NCI-H1417 (cell line): ENCODE measurements at places on chromosomes 7 and 10.

- DNase-seq: no peak
Measured at GRCh38 chr10:63266391-63267316, 133.5 kb downstream of the NRBF2 start.

DNA sequence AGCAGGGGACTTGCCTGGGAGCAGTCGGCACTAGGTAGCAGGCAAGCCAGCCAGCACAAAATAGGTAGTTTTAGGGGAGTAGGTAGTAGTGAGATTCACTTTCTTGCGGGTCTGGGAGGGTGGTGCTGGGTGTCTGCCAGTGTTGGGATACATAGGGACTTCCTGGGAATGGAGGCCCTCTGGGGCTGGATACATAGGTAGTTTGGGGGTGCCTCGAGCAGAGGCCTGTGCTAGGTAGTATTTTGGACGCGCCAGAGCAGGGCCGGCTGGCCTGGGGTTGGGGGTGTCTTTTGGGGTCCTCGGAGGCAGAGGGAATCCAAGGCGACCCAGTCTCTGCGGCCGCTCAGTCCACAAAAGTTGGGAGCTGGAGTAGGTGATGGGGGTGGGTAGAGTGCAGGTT, 2.0 kb upstream of the HOXA3 start:
- DNase-seq: no peak

DNA sequence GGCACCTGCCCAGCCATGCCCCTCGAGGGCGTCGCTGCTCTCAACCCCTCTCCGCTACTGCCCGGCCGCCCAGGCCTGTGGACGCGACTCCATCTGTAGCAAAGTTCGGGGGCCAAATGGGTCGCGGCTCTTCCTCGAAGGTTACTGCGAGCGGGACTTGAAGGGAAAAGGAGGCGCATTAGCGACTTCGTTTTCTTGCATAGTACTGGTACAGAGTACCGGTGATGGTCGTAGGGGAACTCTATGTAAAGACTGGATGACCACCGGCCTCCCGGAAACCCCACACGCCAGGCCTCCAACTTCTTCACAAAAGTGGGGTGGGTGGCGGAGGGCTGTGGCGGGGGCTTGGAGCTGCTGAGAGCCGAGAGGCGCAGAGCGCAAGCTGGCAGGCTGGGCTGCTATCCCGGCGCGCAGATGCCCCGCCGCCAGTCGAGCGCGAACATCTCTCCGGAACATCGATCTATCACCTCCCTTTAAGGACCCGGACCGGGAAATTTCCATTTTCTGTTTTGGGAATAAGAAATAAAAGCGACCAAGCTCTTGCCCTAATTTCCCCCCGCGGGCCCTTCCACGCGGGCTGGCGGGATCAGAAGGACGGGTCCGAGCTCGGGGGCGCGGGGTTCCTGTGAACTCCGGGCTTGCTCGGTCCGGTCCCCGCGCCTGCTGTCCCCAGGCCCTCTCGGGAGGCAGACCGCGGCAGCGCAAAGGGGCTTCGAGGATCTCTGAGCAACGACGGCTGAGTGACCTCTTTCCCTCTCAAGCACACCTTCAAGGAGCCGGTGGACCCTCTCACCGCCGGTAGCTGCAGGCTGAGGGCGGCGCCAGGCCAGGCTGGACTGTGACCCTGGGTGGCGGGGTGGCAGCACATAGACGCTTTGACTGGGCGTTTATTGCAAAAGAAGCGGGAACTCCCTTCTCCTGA, 12.2 kb upstream of the FEZF1 start:
- DNase-seq: no peak

DNA sequence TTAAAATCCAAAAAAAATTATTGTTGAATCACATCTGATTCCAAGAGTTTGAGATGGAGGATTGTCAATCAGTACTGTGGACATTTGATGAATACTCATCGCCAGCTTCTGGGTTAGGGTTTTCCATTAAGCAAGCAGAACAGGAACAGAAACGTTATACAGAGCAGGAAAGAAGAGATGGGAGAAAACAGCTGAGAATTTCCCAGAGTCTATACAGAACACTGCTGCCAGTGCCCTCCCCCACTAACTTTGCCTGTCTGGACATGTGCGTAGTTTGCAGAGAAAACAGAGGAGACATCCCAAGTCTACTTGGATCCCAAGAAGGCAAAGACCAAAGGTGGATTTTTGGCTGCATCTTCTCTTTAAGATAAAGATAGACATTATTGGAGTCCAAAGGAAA, 19.0 kb downstream of the C10orf90 start:
- DNase-seq: no peak

DNA sequence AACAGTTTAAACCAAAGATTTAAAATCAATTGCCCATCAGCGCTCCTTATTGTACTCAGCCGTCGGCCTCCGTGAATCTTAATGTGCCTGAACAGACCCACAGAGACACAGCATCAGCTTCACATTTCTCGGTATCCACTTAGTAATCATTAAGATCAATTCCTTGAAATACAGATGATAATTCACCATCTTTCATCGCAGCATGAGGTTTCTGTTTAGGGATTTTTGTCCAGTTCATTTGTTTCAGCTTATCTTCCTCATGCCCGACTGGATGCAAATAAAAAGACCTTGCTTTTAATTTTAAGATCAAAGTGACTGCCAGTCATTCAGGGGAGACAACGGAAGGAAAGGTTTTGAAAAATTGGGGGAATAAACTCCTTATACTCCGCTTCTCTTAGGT, 207.8 kb downstream of the WDR37 start:
- DNase-seq: no peak

DNA sequence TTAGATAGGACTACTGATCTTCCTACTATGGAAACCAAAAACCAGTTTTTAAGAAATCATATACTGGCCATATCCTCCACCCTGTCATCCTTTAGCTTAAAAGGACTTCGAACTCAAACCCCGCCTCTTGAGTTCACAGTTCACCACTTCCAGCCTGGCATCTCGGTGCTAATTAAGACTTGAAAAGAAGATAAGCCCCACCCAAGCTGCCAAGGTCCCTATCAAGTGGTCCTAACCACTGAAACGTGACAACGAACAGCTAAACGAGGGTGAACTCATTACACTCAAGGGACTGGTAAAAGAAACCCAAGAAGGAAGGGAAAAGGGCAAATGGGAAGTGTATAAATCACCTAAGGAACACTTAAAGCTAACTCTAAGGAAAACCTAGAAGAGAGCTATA, 16.1 kb downstream of the COL17A1 start:
- DNase-seq: no peak

DNA sequence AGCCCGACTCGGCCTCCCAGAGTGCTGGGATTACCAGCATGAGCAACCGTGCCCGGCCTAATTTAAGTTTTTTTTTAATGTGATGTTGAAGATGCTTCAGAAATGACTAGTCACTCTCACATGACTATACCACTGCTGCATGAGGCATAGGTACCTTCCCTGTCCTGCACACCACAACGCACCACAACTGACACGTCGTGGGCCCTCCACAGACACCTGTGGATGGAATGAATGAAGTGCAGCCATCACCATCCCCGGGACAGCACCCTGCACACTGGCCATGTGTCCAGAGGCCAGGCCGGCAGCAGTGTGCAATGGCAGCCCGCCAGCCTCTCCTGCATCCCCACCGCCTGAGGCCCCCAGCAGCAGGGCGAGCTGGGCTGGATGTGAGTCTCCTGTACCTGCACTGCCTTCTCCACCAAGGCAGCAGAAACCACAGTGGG, 55.1 kb downstream of the VOPP1 start:
- no peak for DNase-seq

- DNase-seq: no peak
Measured at GRCh38 chr7:112853422-112853821, 63.2 kb upstream of the TMEM168 start.

DNA sequence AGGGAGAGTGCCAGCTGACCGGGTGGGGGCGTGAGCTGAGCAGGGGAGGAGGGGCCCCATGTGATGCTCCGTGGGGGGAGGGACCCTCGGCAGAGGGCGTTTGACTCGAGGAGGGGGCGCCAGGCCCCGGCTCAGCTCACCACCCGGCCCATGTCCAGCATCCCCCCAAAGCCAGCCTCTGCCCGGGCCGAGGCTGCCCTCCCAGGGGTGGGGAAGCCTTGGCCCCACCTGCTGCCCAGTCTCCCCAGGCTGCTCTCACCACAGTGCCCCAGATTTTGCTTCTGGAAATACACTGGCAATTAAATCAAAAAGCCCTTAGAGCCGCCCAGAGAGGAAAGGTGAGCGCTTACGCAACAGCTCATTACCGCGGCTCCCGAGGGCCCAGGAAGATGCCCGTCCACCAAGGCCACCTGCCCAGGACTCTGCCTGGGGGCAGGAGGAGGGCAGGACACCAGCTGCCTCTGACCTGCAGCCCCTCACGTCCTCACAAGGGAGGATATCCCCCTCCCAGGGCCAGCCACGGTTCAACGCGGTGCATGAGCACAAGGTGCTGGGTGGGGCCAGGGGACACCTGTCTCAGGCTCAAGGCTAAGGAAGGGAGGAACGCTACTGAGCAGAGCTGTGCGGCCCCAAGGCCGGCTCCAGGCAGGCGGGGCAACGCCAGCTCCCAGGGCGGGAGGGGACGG, 70.0 kb upstream of the INPP5A start:
- peak; percentile 50 for DNase-seq

DNA sequence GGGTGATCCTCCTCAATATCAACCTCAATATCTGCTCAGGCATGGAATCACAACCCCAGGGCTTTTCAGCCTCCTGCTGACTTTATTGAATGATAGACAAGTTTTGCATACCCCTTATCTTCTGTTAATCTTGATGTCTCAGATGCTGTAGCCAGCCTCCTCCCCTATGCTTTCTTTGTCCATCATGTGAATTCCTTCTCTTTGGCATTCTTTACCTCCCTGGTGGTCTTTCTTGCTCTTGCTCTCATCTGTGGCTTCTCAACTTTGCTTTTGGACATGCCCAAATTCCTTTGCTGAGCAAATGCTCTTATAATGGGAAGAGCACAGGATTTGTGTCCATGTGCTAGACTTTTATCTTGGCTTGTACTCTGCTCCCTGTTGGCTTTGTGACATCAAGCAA, 73.4 kb upstream of the FAM13C start:
- no peak for DNase-seq

- peak; percentile 36 for DNase-seq
Measured at GRCh38 chr10:25082276-25083204, 66.1 kb downstream of the THNSL1 start.

GRCh38 chr7:148708026-148708885, 9.6 kb downstream of the CUL1 start:
- DNase-seq: peak; percentile 12

GRCh38 chr10:49601857-49602256, 8.3 kb upstream of the SLC18A3 start:
- DNase-seq: no peak

DNA sequence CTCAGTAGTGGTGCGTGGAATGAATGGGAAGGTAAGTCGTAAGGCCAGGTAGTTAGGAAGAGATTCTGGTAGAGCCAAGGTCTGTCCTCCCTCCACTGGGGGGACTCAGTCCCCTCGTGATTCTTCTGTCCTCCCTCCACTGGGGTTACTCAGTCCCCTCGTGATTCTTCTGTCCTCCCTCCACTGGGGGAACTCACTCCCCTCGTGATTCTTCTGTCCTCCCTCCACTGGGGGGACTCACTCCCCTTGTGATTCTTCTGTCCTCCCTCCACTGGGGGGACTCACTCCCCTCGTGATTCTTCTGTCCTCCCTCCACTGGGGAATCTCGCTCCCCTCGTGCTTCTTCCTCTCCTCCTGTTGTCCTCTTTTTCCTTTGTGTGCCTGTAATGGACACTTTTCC, 125.1 kb downstream of the CELF2 start:
- no peak for DNase-seq

DNA sequence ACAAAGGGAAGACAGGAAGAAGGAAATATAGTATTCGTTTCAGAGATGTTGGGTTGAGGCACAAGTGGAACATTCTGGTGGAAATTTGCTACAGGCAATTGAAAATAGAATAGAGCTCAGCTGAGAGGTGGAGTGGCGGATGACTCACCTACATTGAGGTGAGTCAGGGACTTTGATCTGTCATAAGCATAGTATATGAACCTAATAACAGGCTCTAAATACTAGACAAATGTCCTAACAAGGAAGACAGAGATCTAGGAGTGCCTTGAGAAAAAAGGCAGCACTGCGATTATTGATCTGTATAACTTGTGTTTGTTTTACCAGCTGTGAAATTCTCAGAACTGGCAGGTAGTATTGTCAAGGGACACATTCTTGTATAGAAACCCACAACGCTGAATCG, 907 bp upstream of the IFRD1 start:
- DNase-seq: peak; percentile 61

- peak; percentile 16 for DNase-seq
Measured at GRCh38 chr10:131748831-131749766, 151.7 kb upstream of the PPP2R2D start.

DNA sequence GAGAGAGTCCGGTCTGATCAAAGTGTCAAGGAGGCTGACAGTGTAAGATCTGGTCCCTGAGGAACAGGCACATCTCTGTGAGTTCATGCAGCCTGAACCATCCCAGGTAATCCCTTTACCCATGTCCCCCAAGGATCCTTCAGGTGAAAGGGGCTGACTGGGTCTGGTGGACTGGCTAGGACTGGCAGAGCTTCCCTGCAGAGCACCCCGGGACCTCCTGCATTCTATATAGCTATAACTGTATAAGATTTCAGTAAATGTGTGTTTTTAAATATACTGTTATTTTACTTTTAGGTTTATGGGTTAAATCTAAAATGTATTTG, 246.8 kb downstream of the ELMO1 start:
- DNase-seq: no peak

- DNase-seq: no peak
Measured at GRCh38 chr10:91759581-91759986, 38.6 kb upstream of the TNKS2 start.

DNA sequence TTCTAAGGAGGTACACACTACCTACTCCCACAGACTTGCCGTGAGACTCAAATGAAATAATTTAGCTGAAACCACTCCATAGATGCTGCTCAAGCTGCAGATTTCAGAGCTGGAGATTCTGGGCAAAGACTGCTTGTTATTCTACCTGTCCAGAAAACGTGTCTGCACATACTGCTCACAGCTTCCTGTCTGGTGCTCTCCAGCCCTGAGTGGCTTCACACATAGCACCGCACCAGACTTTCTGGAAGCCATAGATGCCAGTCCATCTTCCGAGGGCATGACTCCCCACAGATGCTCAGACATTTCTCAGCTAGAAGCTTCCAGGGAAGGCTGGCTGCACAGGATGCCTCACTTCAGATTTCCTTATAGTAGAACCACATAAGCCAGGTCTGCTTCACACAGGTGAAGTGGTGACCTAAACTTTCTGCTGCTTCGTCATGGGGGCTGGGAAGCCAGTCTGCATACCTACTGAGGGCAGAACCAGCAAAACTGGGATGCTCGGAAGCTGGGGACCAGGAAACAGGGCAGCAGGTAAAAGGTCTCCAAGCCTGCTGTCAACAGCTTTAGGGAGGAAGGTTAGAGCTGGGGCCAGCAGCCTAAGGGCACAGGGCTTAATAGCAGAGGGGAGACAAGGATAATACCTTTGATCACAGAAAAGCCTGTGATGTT, 18.2 kb downstream of the CCDC6 start:
- no peak for DNase-seq

DNA sequence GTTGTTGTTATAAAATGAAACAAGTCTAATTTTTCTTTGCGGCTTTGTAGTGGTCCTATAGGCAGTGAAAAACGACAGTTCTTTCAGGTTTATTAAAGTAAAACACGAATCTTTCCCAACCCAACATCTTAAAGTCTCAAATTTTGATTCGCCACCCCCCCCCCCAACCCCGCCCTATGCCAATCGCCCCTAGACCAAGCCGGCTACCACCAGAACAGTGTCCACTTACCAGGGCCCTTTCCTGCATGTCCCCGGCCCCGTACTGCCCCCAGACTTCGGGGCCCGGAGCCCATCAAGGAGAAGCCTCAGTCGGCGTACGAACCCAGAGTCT, 335 bp upstream of the CHCHD1 start:
- no peak for DNase-seq
